ENCODE measurements at places on chromosomes 5 and 9.

- no peak for DNase-seq
These were observed 140.3 kb upstream of the SPEF2 start for GRCh38 chr5:35477321-35477720.

GRCh38 chr5:179755022-179755421, 22.4 kb downstream of the MAML1 start:
- no peak for DNase-seq

DNA sequence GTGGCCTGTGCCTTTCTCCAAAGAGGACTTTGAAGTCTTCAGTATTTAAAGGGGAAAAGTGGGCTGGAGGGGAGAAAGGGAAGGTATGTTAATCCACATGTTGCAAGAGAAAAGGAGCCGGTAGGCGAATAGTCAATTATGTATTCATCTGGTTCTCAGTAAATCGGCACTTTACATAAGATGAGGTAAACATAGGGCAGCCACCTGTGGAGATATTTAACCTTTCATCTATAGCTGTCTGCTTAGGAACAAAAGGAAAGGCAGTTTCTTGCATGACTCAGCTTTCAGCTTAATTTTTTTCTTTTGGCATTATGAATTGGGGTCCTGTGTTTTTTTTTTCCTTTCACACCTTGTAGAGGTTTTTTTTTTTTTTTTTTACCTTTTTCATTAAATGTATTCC, 42.2 kb downstream of the FGD3 start:
- no peak for DNase-seq

DNA sequence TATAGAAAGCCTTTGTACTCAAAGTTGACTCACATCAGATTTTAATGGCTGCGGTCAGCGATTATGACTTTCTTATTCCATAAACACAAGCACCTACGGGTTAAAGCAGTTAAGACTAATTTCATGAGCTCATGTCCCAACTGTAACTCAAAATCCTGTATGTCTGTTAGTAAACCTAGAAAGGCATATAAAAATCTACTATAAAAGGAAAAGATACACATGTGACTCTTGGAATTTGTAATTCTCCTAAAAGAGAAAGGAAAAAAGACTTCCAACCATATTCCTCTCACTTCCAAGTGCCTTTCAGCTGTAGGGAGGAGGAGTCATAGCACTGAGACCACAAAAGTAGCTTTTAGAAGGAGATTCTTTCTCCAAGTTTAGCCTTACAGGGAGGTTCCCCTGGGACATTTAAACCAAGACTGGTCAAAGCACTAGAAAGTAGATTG, 129.1 kb downstream of the EBF1 start:
- DNase-seq, result no peak

DNA sequence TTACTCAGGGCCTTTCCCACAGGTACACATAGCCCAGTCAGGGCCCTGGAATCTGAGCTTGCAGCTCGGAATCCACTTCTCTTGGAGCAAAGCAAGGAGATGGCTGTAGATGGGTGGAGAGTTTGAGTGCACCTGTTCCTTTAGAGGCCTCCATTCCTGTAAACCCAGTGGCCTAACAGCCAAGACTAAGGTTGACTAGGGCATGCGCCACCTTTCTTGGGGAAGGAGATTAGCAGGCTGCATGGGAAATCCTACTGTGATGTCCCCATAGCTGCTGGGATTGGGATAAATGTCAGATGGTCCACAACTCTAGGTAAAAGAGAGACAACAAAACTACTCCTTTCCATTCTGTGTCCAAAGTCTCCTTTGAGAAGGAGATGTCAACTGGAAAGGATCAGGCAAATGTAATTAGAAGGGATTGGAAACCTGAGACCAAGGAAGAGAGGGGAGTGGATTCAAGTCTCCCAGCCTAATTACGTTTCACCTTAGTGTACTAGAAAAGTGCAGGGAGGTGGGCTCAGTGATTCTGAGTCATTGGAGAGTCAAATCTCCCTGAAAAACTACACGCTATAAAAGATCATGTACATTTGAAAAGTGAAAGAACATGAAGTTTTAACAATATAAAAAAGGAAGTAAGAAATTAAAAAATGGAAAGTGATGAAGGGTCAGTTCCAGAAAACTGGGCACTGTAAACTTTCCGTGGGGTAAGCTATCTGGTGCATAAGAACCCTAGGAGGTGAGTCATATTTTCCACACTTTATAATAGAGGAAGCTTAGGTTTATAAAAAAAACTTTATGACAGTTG, 104.2 kb downstream of the SEC61B start:
- DNase-seq, result no peak
